Activated T-cell treated with anti-CD3 and anti-CD28 coated beads, Interleukin-2, amount 50 U/mL, for 48 hours (primary cell): ENCODE measurements at places on chromosomes 4 and X.
A peak's percentile ranks its signal among the peaks of the same experiment; 100 is the strongest.

DNA sequence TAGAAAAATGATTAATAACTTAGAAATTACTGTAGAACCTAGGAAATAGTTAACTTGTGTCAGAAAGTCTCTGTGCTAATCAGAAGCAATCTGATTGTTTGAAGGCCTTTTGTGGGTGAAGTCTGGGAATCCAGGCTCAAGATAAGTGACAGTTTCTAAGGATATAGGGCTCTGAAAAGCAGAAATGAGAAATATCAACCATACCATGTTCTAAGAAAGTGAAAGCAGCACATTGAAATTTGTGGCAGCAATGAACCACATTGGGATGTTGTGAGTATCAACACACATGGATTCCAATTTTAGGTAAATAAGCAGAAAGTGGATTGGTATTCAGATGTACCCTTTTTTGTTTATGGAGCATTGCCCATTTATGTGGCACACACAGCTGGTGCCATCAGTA lies 464.6 kb downstream of the IL15 start:
- no peak for DNase-seq

- no peak for DNase-seq
These were observed 100.1 kb upstream of the SCML1 start for GRCh38 chrX:17637235-17637634.

DNA sequence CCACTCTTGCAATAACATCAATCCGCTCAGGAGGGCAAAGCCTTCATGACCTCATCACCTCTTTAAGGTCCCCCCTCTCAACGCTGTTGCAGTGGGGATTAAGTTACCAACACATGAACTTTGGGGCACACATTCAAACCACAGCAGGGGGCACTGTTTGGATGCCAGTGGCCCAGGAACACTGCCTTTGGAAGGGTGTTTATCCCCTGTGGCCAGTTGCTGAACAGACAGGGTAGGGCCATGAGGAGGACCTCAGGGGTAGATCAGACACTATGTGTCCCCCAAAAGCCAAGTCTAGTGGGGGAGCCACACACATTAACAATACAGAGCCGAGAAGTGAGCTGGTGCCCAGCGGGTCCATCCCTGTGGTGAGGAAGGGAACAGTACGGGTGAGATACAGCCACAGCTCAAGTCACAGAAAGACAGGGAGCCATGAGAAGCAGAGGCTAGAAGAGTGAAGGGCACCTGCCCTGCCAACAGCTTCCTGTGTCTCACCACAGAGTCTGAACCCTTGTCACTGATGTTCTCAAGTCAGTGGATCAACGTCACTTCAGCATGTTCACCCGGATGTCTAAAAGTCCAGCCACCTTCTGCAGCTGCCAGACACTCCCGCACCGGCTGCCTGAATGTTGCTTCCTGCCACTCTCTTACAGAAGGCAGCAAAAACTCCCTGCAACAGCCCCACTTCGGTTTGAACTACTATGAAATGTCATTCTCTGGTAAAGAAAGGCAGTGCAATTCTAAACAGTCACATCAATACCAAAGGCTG lies 19.9 kb upstream of the MXD4 start:
- peak; percentile 61 for DNase-seq

DNA sequence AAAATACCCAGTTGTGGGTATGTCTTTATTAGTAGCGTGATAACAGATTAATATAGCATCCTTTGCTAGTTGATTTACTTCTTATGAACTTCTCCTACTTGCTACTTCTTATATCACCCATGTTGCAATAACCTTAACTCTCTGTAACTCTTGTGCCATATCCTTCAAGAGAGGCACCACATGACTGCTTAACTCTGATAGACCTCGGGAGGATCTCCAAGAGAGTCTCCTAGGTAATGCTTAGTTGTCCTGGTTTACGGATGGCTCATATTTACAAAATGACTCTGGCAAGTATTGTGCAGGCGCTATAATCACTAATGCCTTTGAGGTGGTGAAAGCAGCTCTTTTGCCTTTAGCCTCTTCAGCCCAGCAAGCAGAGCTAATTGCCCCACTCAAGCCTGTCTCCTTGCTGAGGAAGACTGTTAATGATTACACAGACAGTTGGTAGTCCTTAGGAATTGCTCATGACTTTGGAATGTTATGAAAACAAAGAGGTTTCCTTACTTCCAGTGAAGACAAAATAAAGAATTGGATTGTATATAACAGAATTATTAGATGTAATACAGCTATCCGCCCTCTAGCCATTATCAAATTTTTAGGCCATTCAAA lies 1305.8 kb downstream of the PCDH7 start:
- DNase-seq = no peak

DNA sequence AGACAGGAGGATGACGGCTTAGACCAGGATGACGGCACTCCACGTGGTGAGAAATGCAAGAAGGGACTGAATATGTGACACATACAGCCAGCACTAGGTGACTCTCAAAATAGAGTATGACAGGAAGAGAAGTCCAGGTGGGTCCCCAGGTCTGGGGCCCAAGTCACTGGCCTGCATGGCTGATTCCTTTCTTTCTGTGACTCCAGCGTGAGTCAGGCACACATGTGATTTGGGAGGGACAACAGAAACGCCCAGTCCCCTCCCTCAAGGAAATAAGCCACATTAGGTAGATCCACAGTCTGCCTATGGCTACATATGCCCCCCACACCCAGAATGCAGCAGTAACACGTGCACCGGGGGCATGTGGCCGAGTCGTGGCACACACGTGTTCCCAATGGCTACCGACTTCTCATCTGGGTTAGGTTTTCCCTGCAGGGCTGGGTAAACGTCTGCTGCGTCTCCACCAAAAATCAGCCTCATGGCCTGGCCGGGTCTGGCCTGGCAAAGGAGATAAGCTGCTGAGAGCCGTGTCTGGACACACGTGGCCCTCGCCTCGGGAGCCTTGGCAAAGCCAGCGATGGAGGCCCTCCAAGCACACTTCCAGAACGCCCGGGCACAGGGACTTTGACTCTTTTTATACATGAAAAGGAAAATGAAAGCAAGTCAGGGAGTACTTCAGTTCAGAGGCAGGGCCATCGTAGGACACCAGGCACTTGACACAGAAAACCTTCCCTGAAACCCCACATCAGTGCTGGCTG lies 19.3 kb downstream of the SEL1L3 start:
- no peak for DNase-seq

DNA sequence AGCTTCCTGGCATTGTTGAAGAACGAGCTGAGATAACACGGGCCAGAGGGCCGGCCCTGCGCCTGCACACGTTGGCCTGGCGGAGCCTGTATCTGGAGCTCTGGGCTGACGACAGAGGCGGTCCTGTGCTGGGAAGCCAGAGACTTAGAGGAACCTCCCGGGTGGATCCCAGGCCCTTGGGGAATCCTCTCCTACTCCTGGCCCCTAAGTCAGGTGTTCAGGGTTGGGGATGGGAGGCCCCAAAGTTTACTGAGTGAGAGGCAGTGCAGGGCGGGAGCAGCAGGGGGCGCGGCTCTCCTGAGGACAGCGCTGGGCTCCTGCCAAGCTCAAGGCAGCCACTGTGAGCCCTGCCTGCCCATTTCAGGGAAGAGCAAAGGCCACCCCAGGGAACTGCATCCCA lies 2.5 kb upstream of the HTRA3 start:
- peak; percentile 53 for DNase-seq

- no peak for DNase-seq
These were observed 58.0 kb upstream of the FRMPD4 start for GRCh38 chrX:12080265-12080664.

- DNase-seq = no peak
These were observed 7.1 kb downstream of the TASL start for GRCh38 chrX:30570505-30570904.

DNA sequence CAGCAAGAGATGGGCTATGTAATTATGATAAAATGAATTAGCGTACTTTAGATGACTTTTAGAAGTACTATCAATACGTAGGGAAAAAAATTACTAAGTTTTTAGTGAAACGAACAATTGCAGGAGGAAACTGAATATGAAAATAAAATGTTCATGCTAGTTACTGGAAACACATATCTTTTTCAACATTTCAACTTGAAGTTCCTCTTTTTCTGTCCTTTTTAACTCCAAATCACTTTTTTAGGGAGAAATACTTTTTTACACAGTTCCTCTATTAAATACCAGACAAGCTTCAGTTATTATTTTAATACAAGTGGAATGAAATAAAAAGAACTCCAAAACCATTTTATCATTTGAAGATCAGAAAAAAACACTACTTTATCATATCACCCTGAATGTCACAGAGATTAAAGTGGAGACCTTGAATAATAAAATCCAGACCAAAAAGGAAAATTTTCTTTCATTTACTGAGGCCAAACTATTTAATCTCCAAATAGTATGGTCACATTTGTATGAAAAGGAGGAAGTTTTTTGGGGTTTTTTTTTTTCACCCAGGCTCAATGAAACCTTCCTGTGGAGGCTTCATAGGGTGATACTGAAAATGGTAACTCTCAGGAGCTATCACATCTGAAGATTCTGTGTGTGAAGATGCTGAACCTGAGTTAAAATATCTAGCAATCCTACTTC lies 306.2 kb downstream of the INPP4B start:
- no peak for DNase-seq

DNA sequence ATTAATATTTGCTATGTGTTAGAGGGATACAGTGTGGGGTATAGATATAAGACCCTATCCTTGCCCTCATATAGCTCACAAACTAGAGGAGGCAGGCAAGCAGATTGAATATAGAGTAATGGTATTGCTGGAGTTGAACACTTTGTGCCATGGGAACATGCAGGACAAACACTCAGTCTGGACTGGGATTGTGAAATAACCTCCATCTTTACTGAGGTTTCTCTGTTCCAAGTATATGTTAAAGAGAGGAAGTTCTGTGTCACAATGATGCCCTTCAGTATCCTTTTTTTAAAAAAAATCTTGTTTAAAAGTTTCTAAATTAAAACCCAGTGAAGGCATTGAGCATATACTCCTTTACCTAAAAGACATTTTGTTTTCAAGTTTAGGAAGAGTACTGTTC lies 8.7 kb downstream of the FABP2 start:
- DNase-seq = no peak

DNA sequence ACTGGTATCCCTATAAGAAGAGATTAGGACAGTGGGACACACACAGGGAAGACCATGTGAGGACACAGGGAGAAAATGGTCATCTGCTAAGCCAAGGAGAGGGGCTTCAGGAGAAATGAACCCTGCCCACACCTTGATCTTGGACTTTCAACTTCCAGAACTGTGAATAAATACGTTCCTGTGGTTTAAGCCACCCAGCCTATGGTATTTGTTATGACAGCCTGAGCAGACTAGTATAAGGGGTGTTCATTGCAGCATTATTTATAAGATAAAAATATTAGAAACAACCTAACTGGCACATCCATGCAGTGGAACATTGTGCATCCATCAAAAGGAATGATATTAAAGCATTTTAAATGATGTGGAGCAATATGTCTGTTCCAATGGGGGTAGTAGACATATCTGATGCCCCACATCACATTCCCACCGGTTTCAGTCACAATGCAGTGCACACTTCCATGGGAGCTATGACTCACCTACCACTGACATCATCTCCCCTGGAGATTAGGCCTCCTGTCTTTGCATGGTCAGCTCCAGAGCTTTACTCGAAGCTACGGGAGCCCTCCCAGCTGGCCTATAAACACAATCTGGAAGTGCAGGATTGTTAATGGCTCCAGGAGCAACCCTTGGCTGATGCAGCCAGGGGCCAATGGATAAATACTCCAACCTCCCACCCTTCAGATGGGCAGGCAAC lies 38.9 kb upstream of the MAMLD1 start:
- DNase-seq = no peak

GRCh38 chr4:158535130-158535614 lies 13.5 kb downstream of the RXFP1 start:
- DNase-seq = peak; percentile 30

- no peak for DNase-seq
These were observed 94.9 kb downstream of the CNKSR2 start for GRCh38 chrX:21469071-21469470.

DNA sequence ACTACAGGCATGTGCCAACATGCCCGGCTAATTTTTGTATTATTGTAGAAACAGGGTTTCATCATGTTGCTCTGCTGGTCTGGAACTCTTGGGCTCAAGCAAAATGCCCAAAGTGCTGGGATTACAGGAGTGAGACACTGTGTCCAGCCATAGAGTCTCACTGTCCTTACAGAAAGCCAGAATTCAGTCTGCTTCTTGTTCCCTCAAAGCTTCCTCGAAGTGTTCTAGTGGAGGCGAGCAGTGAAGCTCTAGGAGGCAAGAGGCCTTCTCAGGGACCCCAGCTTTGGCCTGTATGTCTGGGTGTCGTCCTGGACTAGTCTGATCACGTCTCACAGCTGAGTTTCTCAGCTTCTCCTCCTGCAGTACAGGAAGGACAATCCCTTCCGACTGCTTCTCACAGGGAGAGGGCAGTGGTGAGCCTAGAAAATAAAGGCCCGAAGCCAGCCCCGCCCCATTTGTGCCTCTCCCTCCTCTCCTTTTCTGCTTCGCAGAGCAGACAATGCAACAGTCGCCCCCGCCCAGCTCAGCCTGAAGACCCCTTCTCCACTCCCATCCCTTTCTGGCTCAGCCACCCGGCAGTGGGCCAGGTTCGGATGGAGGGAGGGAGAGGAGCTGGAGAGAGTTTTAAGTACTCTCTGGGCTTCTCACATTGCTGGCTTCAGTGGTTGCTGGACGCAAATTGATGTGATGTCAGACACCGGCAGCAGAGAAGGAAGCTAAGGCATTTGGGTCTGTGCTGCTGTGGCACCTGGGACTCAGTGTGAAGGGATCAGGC lies 11.1 kb upstream of the FAM3A start:
- peak; percentile 76 for DNase-seq

DNA sequence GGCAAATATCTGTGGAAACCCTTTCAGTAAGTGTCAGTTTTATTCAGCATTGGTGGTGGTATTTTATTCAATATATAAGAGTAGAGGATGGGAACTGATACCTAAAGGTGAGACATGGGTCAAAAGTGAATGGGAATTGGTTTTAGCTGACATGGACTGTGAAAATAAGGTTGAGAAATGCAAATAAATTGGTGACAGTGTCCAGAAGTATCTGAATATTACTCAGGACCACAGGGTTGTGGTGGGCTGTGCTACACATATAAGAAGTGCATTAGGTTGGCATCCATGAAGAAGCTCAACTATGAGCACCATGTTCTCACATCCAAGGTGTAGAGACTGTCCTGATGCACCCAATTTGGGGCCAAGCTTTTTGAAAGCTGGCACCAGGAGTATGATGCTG lies 45.0 kb downstream of the ETDC start:
- DNase-seq = no peak

- DNase-seq = no peak
These were observed 36.4 kb upstream of the PLAC1 start for GRCh38 chrX:134694333-134695322.

DNA sequence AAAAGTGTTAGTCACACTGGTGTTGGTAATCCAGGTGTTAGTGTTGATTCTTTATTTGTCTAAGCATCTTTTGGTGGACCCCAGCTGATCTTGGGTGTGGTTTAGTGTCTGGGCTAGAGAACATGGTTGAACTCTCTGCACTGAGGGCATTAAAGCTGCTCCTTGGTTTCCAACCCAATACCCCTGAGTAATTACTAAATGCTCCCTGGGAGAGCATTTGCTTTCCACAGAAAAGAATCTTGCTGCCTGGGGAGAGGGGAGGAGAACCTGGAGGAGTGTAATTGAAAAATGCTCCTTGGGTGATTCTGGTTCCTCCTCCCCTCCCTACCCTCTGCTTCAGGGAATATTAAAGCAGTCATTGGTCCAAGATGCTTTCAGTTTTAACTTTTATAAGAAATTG lies 3.1 kb downstream of the GUCY1B1 start:
- no peak for DNase-seq

GRCh38 chrX:131288738-131289511 lies at the start of gene IGSF1:
Gene IGSF1 (minus strand): TSS chrX:131289306. CDS start chrX:131286674, 2,632 bp downstream.
- DNase-seq = no peak
